Effector memory CD4-positive, alpha-beta T cell (primary cell): ENCODE measurements at places on chromosomes 4 and X.

GRCh38 chr4:181611946-181612600 lies 631.1 kb upstream of the TENM3 start:
- DNase-seq: no peak

DNA sequence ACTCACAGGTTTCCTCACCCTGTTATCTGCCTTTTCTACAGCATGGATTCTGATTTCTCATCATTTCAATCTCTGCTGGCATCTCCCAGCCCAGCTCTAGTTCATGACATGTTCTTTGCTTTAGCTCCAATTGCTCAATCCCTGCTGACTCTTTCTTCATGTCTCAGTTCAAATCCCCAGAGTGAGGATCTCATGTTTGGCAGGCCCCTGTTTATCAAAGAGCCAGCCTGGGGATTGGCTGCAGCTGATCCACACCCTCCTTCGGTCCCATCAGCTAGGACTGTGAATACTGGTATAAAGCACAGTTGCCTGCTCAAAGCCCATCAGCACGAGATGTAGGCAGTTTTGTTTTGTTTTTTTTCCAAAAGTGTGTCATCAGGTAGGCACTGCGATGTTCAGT lies 14.4 kb upstream of the CC2D2A start:
- no peak for DNase-seq

DNA sequence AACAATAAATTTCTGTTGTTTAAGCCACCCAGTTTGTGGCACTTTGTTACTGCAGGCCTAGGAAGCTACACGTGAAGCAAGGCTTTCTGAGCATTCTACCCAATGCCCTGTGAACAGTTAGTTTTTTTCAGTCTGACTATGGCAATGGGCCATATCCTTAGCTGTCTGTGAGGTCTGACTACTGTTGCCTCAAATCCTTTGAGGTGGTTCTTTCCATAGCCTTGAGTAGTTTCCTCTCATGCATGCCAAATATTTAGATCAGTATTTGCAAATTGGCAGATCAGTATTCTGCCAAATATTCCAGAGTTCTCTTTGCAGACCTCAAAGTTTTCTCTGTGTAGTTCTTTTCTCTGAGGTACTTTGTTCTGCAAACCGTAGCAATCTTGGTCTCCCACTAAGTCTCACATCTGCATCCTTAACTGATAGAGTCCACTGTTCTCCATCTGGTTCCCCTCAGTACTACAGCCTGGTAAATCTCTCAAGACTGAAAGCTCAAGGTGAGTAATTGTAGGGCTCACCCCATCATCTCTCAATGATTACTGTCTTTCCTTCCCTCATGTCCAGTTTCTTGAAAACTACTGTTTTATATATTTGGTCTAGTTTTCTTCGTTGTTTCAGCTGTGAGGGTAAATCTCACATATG lies 984.9 kb upstream of the INTU start:
- no peak for DNase-seq

GRCh38 chrX:14546190-14546589 lies 16.9 kb downstream of the GLRA2 start:
- no peak for DNase-seq

DNA sequence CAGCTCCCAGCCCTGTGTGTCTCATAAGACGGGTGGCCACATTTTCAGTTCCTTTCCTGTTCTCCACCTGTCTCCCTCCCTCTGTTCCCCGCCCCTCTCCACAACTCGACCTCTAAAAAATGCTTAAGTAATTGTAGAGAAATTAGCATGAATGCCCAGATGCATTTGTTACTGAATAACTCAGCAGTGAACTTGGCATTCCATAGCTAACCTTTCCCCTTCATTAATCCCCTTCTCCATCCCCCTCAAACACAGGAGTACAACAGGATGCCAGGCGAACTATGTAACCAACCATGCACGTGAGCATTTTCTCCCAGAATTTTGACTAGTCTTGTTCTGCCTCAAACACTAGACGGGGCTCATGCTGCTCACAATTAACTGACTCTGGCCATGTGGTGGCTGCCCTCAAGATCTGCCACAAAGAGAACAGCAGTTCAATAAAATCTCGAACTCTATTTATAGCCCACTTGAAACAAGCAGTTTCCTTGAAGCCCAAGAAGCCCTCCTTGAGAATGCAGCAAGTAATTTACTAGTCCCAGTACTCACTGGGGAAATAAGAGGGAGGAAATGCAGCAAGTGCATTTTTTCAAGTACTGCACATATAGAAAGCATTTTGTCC lies 351.2 kb downstream of the ARHGAP24 start:
- no peak for DNase-seq
